ENCODE measurements at places on chromosomes 16 and 17.

GRCh38 chr17:69331756-69332155 is 4.8 kb upstream of the ABCA5 start:
- no peak for DNase-seq

GRCh38 chr16:3730161-3731125 is 13.1 kb upstream of the TRAP1 start:
- no peak for DNase-seq

GRCh38 chr17:49402706-49403105 is 12.0 kb downstream of the PHB1 start:
- DNase-seq = no peak

GRCh38 chr17:70124723-70125122 is 44.6 kb upstream of the KCNJ2 start:
- no peak for DNase-seq

DNA sequence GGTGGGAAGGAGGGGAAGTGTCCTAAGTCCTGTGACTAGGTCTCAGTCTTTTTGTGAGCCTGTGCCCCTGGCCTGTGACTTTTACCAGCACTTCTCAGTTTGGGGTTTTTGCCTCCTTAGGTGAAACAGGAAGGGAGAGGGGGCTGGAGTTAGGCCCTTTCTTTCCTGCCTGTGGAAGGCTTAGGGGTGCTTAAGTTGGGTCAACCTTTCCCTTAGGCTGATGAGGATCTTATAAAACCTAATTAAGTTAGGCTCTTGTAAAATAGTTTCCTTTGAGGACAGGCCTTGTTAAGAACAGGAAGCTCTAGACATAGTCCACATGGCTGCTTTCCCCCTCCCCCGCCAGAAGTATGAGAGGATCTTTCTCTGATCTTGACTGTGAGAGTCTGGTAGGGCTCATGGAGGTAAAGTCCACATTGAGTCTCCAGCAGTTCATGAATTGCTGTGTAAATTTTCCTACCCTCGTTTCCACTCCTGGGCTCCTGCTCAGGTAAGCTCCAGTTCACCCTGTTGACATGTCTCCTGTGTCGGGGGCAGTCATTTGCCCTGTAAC is 17.0 kb upstream of the DNASE1 start:
- DNase-seq = no peak

Data from NCI-H1417 (cell line).